Activated CD4-positive, alpha-beta T cell treated with anti-CD3 and anti-CD28 coated beads, Interleukin-2, amount 10 ng/mL, durations not matched to agents 24 days and 14 days (primary cell): ENCODE measurements at places on chromosomes 16 and 17.

GRCh38 chr16:3638916-3639644, 15.4 kb upstream of the DNASE1 start:
- DNase-seq: no peak

DNA sequence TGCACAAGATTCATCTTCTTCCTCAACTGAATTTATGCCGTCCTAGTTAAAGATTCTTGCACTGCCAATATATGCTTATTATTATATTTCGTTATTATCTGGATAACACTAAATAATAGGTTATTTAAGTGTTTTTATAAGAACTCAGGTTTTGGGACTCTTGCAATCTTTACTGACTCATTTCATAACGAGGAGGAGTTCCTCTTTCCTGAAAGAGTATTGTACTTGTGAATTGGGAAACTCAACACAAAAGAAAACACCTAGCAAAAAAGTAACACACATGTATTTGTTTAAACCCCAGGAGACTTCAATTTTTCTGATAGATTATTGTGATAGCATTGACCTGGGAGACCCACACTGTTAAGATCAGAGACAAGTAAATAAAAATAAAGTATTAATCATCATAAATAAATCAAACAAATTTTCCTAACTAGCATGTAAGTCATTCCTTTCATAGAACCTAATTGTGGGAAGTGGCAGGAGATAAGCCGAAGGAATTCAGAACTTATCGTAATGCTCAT, 505.8 kb downstream of the KCNJ2 start:
- DNase-seq: no peak

- DNase-seq: no peak
Measured at GRCh38 chr16:73616770-73617169, 568.8 kb upstream of the ZFHX3 start.

- no peak for DNase-seq
Measured at GRCh38 chr16:62583414-62583813, 547.2 kb upstream of the CDH8 start.

DNA sequence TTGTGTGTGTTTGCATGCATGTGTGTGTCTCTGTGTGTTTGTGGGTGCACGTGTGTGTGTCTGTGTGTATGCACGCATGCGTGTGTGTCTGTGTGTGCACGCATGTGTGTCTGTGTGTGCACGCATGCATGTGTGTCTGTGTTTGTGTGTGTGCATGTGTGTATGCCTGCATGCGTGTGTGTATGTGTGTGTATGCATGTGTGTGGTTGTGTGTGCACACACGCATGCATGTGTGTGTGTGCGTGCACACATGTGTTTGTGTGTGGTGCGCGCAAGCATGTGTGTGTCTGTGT, 239.9 kb upstream of the TNRC6C start:
- DNase-seq: no peak

- DNase-seq: no peak
Measured at GRCh38 chr17:1197379-1197778, 17.6 kb upstream of the ABR start.
